Suppressor macrophage (primary cell): ENCODE measurements at places on chromosomes 5 and 9.

GRCh38 chr5:77322406-77322805, 111.9 kb downstream of the PDE8B start:
- no peak for DNase-seq

GRCh38 chr9:127541865-127542264, 70.2 kb upstream of the STXBP1 start:
- peak; percentile 69 for DNase-seq

DNA sequence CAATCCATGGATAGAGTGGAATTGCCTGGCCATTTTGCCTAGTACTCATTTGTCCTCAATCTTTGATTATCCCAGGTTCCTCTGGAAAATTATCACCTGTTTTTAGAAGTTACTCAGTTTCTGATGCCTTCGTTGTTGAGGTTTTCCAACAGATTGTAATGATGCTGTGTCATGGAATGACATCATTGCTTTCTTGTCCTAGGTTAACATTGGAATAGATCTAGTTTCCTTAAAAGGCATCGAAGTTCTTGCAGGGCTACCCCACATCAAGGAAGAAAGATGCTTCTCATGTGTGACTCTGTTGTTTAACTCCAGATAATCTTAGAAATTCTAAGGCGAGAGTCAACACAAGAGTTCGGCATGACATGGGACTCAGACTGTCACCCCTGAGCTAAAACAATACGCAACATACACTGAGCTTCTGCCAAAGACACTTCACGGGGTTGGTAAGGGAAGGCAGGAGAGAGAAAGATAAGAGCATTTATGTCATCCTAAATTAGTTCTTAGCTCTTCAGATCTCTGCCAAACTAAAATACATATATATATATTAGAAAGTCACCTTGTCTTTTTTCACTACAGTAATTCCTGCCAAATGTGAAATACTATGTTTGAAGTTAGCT, 293.2 kb upstream of the WWC1 start:
- DNase-seq: no peak

- peak; percentile 74 for DNase-seq
Measured at GRCh38 chr9:621201-621855, 220.2 kb upstream of the DMRT1 start.

GRCh38 chr5:158988987-158989730, 110.6 kb downstream of the EBF1 start:
- no peak for DNase-seq

- DNase-seq: no peak
Measured at GRCh38 chr5:136133922-136134379, 1.3 kb downstream of the SMAD5 start.

DNA sequence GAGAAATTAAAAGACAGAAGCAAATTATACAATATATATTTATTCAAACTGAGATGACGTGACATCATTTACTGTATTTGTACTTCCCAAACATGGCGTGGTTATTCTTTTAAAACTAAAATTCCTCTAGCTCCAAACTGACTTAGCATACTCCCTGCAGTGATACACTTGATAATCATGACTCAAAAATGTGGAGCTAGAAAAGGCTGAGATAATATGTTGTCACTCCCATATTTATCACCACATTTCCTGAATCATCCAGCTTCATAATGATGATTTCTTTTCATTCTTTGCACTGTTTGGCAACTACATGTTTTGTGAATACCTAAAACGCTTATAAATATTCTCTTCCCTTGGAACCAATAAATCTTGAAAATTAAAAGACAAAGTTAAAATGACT, 341.0 kb downstream of the EBF1 start:
- no peak for DNase-seq

DNA sequence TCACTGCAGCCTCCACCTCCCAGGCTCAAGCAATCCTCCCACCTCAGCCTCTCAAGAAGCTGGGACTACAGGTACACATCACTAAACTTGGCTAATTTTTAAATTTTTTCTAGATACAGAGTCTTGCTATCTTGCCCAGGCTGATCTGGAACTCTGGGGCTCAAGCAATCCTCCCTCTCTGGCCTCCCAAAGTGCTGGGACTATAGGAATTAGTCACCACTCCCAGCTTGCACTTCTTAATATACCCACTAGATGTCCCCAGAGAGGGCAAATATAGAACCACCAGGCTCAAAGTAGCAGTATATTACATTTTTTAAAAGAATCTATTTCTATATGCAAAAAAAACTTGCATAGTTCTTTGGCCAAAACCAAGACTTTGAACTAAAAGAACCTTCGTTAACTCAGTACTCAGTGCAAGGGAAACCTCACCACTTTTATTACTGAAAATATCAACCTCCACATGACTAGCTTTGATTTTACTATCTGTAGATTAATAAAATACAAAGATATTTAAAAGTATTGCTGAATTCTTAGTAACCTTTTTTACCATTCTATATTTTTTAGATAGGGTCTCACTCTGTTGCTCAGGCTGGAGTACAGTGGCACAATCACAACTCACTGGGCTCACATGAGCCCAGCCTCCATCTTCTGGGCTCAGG, 25.8 kb upstream of the HSD17B3 start:
- DNase-seq: peak; percentile 67

DNA sequence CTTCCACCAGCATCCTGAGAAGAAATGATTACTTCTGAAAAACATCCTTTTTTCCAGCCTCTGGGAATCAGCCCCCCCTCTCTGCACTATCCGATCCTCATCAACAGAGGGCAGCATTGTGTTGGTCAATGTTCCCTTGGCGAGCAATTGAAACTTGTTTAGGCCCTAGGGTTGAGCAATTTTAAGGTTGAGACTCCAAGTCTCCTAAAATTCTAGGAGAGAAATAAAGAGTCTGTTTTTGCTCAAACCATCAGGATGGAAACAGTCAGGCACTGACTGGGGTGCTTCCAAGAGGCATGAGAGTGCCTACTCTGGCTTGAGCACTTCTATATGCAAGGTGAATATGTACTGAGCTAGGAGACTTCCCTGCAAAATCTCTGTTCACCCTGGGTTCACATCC, 12.4 kb upstream of the CYFIP2 start:
- DNase-seq: peak; percentile 63

- peak; percentile 62 for DNase-seq
Measured at GRCh38 chr9:75889977-75890471, 449 bp upstream of the PCSK5 start.

DNA sequence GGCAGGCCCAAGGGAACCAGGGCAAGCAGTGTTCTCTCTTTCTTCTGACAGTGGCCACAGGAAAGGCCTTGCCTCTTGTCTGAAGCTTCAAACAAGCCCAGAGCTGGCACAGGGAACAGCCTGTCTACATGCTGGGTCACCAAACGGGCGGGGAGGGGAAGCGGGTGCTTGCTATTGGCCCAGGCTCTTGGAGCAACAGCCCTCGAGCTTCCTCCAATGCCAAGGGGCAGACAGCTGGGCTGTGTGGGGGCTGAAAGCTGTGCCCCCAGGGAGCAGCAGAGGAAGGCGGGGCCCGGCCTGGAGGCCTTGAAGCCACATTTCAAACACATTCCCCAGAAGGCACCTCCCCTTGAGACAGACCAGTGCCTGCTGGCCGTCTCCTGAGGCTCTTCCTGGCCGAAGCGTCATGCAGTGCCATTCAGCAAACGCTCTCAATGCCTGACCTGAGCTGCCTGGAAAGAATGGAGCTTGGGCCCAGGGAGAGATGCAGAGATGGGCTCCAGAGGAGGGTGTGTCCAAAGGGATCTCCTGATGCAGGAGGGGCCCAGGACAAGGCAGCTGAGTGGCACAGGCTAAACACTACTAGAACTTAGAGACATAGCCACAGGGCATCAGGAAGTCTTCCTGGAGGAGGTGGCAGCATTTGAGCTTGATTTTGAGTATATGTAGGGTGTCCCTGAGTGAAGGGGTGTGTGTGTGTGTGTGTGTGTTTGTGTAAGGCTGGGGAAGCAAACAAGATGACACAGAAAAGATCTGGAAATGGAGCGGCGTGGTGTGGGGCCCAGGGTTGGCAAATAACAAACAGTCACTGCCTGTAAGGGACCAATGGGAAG, 2.5 kb downstream of the FIBCD1 start:
- DNase-seq: no peak

GRCh38 chr5:174532455-174533453, 191.6 kb upstream of the MSX2 start:
- peak; percentile 94 for DNase-seq

GRCh38 chr5:158848634-158849033, 251.1 kb downstream of the EBF1 start:
- DNase-seq: no peak

DNA sequence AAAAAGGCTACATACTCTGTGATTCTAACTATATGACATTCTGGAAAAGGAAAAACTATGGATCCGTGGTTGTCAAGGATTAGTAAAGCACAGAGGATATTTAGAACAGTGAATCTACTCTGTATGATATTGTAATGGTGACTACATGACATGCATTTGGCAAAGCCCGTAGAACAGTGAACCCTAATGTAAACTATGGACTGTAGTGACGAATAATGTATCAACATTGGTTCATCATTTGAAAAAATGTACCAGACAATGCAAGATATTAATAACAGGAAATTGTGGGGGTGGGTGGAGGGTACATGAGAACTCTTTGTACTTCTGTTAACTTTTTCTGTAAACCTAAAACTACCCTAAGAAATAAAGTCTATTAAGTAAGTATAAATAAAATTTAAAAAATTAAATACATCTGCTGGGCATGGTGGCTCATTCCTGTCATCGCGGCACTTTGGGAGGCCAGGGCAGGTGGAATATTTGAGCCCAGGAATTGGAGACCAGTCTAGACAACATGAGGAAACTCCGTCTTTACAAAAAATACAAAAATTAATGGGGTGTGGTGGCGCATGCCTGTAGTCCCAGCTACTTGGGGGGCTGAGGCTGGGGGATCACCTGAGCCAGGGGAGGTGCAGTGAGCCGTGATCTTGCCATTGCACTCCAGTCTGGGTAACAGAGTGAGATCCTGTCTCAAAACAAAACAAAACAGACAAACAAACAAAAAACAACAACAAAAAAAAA, 101.7 kb upstream of the TBC1D2 start:
- DNase-seq: no peak
